ENCODE measurements at places on chromosomes 3 and 15.

DNA sequence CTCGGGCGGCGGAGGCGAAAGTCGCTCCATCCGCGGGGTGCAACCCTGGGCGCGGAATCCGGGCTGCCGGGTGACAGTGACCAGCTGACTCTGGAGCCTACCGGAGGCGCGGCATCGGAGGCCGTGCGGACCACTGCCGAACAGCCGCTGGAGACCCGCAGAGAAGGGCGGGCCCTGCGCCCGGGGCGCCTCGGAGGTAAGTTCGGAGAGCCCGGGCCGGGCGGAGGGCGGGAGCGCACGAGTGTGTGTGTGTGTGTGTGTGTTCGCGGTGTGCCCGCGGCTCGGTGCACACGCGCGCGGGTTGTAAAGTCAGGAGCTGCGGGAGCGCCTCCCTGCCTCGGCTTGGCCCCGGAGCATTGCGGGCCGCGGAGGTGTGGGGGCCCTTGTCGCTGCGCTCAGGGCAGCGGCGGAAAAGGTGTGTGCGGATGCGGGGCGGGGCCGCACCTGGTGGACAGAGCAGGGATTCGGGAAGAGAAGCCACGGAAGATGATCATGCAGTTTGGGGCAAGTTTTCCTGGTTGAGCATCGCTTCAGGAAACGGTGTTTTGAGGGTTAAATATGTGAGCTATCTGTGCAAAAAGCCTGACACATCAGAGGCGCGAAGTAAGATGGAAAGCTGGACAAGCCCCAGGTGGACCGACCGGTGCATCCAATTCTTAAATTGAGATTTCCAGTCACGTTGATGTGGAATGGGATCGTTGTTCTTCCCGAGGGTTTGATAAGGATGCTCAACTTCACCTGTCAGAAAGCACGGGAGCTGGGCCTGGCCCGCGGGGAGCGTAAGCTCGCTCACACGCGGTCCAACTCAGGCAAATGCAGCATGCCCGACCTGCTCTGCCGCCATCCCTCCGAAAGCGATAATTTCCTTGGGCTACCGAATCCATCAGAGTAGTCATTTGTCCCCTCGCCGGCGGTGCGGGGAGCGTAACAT, 474 bp downstream of the MINAR1 start:
- DNase-seq = no peak

DNA sequence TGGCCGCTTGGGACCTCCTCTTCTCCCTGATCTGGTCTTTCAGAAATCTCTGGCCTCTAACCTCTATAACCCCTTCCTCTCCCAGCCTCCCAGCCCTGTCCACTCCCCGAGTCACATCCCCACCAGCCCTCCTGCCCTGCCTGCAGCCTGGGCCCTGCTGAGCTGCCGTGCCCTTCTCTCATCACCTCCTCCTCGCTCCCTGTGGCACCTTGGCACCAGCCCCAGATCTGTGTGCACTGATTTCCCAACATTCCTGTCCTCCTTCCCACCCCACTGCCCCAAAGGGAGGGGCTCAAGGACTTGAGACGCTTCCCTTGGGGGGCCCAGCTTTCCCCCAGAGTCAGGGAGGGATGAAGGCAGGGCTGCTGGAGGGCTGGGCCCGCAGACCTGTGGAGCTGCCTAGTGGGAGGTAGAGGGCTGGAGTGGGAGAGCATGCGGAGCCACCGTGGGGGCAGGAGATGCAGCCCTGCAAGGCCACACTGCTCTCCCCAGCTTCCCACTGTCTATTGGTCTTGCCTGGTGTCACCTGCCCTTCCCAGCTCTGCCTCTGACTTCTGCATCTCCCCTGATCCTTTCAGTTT, 42.7 kb downstream of the EXOG start:
- no peak for DNase-seq

- no peak for DNase-seq
Observed at GRCh38 chr3:113255100-113255853, 43.9 kb downstream of the BOC start.

GRCh38 chr3:56185827-56186226, 282.4 kb downstream of the ERC2 start:
- DNase-seq = no peak

- DNase-seq = no peak
Observed at GRCh38 chr3:193788189-193788991, 195.4 kb downstream of the OPA1 start.

DNA sequence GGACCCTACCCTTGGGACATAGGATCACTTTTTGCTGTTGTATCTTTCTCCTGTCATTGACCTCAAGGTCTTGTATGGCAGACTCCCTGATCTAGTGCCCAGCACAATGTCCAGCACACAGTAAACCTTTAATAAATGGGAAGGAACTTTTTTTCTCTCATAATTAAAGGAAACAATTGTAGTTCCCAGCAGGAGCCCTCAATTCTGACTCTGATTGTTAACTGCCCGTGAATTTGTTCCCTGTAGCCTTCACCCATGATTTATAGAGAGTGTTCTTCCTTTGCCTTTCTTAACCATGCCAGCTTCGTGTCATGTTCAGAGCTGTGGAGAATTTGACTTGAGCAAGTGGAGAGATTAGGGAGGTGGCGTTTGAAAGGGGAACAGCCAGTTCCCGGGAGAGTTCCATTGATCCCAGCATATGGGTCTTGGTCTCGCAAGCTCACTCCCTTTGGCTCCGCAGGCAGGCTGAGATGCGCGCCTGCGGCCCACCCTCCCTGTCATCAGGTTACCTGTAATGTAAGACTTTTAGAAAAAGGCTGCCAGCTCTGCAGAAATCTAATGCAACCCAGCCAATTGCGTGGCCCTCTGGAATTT, 182.6 kb downstream of the TP63 start:
- no peak for DNase-seq

DNA sequence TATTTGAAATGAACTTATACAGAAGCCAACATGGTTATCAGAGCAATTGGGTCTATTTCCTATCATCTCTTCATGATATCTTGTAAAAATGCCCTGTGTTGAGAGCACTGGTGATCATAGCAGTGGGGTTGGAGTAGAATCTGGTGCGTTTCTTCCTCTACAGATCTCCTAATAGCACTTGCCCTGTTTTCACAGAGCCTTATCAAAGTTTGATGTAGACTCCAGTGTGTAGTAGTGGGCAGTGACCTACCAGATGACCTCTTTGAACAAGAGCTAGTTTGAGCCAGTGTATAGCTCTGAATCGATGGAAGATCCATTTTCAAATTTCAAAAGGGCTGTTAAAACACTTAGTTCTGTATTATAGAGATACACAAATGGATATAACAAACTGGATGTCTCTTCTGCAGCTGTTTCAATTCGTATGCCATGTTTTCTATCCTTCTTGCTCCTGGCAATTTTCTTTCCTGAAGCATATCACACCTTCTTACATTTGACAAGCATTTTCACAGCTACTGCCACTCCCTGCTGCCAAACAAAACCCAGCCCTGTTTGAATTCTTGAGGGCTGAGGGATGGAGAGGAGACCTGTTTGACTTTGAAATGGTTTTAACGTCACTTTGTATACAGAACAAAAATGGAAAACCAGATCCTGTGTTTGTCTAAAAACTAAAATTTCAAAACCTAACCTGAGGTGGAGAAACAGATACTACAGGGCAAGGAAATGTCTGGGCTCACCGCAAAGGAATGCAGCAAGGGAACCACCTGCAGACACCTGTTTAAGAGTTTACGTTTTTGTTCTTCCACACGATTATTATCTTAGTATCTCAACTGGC, 354.5 kb upstream of the TPRG1 start:
- no peak for DNase-seq

GRCh38 chr3:94063496-94064119, 747 bp downstream of the NSUN3 start:
- no peak for DNase-seq

GRCh38 chr15:49737127-49737526, 116.3 kb downstream of the DTWD1 start:
- no peak for DNase-seq
